Cerebellar nuclear complex (tissue), 1 donor: ENCODE measurements at places on chromosomes 1 and 21.
A peak's percentile ranks its signal among the peaks of the same experiment; 100 is the strongest.

- no peak for DNase-seq
These were observed 1.1 kb downstream of the LAMB3 start for GRCh38 chr1:209651138-209651587.

- DNase-seq: no peak
These were observed 48.5 kb upstream of the SCYL3 start for GRCh38 chr1:169941982-169942830.

GRCh38 chr1:186662752-186663151 lies 17.5 kb downstream of the PTGS2 start:
- no peak for DNase-seq

- no peak for DNase-seq
These were observed 8.7 kb downstream of the PLA2G2D start for GRCh38 chr1:20110679-20111078.

GRCh38 chr1:47753808-47754207 lies 243.4 kb downstream of the TRABD2B start:
- no peak for DNase-seq

DNA sequence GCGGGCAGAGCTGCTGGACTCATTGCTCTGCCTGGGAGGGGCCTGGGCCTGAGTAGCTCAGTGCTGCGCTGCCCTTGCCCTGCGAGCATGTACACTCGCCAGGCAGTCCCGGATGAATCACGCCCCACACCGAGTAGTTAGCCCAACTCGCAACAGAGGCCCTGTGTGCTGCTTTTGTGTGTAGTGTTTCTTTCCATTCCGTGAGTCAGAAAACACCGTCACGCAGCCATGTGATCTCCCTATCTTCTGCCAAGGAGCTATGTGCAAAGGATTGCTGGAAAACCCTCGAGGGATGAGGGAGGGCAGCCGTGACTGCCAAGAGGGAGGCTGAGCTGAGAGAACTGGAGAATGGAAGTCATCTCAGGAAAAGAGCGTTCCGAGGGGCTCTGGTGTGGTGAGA lies 37.3 kb downstream of the NENF start:
- DNase-seq: no peak

DNA sequence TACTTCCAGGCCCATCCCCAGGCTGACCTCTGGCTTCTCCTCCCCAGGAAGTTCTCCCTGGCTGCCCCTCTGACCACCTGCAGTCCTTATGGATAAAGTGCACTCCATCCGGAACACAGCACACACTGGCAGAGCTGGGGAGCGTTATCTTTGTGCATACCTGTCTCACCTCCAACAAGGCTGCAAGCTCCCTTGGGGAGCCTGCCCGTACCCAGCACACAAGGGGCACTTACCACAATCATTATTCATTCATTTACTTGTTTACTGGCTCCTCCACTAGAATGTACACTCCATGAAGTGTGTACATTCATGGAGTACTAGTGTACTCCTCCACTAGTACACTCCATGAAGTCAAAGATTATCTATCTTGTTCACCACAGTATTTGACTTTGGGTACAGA lies 30.3 kb downstream of the GLIS1 start:
- DNase-seq: no peak

DNA sequence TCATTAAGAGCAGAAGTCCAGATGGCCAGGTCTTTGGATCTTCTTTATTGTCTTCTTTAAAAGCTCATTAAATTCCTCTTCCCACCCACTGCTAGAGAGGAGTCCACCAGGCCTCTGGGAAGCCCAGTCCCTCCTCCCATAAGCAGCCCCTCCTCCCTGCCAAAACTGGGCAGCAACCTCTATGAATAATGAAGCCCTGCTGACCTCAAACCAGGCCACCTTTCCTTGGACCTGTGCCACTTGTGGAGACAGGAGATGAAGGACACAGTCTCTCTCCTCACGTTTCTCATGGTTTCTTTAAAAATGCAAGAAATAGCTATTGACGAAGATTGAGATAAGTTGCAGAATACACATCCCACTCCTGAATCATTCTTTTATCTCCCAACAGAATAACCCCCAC lies 112.8 kb downstream of the EDEM3 start:
- no peak for DNase-seq

GRCh38 chr21:43739621-43740435 lies 20.9 kb downstream of the PDXK start:
- DNase-seq: no peak

GRCh38 chr1:115717541-115717940 lies 51.0 kb downstream of the CASQ2 start:
- no peak for DNase-seq

DNA sequence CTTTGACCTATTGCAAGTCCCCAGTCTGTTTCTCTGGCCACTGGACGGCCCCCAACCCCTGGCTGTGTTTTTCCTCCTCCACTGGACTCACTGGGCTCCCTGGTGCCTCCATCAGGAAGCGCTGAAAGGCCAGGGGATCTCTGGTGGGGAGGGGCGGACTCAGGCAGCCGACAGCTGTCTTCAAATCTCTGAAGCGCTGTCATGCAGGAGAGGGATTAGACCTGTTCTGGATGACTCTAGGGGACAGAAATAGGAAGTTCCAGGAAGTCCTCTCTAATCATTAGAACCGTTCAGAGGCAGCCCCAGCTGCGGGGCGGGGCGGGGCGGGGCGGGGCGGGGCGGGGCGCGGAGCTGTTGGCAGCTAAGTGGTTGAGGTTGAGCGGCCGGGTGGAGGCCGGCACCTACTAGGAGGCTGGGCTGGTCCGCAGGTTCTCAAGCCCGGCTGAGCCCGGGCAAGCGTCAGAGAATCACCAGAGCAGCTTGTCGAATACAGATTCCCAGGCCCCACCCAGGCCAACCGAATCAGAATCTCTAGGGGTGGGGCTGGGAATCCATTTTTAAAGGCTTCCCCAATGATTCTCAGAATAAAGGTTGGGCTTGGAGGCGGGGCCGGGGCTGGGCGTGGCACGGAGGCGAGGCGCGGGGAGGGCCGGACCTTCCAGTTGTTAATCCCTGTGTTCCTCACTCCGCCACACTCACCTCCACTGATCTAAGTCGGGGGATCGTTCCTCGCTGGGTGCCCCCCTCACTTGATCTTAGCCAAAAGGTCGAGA lies 11.4 kb upstream of the PHLDA3 start:
- no peak for DNase-seq

DNA sequence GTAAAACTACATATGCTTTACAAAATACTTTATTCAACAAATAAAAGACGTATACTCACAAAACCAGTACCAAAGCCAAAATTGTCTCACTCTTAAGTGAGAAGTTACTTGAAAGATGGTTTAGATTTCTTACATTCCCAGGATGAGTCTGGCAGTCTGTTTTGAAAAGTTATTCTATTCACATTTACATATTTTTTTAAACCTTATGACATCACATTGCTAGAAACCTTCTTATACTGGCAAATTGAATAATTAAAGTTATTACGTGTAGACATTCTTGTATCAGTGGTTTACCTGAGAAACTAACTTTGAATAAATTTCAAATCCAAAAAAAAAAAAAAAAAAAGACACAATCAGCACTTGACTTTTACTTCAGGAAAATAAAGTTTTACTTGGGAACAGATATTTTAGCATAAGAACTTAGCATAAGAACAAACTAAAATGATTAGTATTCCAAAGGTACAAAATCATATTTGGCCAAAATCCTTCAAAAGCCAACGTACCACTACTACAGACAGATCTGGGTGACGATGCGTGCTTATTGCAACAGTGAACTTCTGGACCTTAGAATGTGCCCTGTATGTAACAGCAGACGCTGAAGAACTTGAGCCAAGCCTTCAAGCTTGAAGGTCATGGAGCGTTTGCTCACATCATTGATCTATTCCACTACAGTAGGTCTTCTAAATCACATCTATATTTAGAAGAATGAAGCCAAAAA lies 2.5 kb downstream of the CDC42BPA start:
- DNase-seq: no peak

- no peak for DNase-seq
These were observed 37.9 kb upstream of the AHCTF1 start for GRCh38 chr1:246969621-246970020.

- no peak for DNase-seq
These were observed 42.6 kb downstream of the RSPH1 start for GRCh38 chr21:42453224-42453985.

DNA sequence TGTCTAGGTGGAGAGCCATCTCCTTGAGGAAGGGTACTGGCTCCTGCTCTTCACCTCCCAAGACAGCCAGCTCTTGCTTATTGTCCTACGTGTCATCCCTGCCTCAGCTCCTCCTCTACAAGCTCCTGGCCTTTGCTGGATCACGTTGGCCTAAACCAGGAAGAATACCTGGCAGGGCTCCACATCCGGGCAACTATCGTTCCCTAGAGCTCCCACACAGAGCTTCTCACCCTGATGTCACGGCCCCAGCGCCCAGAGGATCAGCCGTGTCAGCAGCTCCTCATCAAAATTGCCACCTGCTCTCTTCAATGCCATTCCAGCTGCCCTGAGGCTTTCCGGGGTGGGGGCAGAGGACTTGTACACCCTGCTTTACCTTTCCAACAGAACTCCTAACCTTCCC lies 1.9 kb upstream of the TPM3 start:
- no peak for DNase-seq

GRCh38 chr1:168783458-168784210 lies 54.6 kb upstream of the DPT start:
- DNase-seq: no peak

DNA sequence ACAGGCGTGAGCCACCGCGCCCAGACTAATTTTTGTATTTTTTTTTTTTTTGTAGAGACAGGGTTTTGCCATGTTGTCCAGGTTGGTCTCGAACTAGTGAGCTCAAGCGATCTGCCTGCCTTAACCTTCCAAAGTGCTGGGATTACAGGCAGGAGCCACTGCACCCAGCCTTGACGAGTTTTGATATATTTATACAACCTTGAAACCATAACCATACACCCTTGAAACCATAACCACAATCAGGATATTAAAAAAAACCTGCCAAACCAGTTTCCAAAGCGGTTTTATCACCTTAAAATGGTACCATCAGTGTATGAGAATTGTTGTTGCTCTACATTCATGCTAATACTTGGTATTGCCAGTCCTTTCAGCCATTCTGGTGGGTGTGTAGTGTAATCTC lies 3.7 kb upstream of the PHACTR4 start:
- no peak for DNase-seq

- DNase-seq: no peak
These were observed 11.7 kb downstream of the FAM151A start for GRCh38 chr1:54611621-54612020.

- DNase-seq: no peak
These were observed 97.8 kb downstream of the BEND5 start for GRCh38 chr1:48678710-48679505.

DNA sequence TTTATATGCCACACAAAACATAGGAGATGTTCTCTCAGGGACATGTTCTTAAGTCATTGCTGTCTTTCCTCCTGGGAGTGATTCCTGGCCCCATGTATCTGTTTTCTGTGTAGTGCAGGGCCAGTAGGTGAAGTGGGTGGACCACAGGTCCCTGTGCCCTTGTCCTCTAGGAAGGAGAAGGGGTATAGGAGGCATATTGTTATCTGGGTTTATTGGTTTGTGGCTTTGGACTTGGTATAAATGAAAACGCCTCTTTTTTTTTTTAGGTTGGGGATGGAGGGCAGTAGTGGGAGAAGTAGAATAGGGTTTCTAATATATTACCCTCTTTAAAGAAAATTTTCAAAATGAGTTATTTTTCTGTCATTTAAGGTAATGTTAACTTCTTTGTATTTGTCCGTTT lies 29.4 kb downstream of the DYRK1A start:
- no peak for DNase-seq

- no peak for DNase-seq
These were observed 2.3 kb downstream of the ZBTB37 start for GRCh38 chr1:173870252-173871075.

GRCh38 chr1:155219592-155220031 lies 11.1 kb downstream of the MTX1 start:
- DNase-seq: peak; percentile 6

- no peak for DNase-seq
These were observed 142.3 kb upstream of the LMO4 start for GRCh38 chr1:87186346-87186745.

- no peak for DNase-seq
These were observed 47.2 kb downstream of the LAMC1 start for GRCh38 chr1:183070234-183070922.

DNA sequence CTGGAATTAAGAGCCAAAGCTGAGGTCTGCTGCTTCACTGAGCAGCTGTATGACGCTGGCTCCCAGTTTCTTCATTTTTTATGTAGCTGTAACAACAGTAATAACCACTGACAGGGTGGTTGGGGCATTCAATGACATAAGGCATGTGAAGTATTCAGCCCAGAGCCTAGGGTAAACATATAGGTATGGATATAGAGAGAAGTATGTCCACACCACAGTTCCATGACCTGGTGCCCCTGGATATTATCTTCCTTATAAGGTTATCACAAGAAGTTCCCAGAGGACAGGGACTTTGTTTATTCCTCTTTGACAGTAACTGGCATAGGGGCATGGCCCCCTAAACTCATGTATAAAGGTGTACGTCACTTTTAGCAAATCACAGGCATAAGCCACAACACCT lies 14.7 kb downstream of the RAB42 start:
- DNase-seq: no peak

DNA sequence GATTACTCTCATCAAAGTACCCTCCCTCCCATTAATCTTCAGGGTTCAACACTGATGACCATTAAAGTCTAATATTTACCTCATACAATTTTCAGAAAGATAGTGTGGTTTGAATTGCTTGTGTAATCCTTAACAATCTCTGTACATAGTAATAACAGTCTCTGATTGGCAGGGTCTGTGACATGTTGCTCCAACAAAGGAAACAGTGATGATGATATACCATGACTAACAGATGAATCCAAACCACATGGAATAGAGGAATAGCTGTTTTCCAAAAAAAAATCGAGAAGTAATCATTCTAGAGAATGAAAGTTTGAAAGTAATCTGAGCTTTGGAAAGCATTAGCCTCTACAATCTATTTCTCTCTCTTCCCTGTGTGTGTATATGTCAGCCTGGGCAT lies 610.1 kb upstream of the NEGR1 start:
- no peak for DNase-seq

DNA sequence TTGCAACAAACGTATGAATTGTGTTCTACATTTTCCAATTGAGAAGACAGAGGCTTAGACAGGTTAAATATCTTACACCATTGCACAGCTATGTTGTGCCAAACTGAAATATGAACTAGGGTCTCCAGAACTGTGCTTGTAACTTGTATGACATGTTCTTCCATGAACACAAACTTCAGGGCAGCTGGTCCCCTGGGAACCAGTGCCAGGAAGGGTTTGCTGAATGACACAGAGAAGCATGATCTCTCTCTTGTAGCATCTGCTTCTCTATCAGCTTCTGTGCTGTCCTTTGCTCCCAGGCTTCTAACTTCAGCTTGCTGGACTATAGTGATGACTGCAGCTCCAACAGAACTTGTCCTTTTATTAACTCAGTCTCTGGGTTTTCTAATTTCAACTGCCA lies 385.5 kb downstream of the SIPA1L2 start:
- no peak for DNase-seq

GRCh38 chr1:221729771-221730330 lies 12.0 kb downstream of the DUSP10 start:
- DNase-seq: no peak
